Cortex of kidney (tissue), 1 donor: ENCODE measurements at places on chromosomes 12 and 14.

- DNase-seq = no peak
Measured at GRCh38 chr12:81573228-81573627, 185.9 kb downstream of the PPFIA2 start.

DNA sequence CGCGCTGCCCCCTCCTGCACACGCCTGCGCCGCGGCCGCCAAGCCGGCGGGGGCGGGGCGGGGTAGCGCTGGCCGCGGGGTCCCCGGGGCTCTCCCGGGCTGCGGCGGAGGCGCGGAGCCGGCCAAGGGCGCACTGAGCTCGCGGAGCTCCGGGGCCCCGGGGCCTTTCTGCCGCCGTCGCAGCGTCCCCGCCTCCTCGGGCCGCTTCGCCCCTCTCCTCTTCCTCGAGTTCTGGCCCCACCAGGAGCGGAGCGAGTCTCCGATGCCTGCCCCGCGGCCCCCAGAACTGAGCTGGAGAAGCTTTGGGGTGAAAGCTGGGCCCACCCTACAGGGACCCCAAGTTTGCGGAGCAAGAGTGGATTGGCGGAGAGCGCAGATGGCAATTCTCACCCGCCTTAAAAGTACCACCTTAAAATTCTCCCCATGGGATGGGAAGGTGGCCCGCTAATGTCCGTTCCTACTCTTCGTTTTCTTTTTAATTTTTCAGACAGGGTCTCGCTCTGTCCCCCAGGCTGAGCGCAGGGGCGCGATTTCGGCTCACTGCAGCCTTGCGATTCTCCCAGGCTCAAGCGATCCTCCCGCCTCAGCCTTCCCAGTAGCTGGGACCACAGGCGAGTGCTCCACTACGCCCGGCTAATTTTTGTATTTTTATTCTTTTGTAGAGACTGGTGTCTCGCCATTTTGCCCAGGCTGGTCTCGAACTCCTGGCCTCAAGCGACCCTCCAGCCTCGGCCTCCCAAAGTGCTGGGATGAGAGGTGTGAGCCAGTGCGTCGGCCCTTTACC lies 129.6 kb downstream of the NDUFA12 start:
- DNase-seq = no peak

GRCh38 chr14:21070083-21070609 lies at the start of gene ARHGEF40:
TSS of gene ARHGEF40 (plus strand) at chr14:21070304. CDS start at chr14:21070397, 93 bp downstream.
- no peak for DNase-seq

- DNase-seq = no peak
Measured at GRCh38 chr14:23299211-23299957, 3.3 kb downstream of the PPP1R3E start.

DNA sequence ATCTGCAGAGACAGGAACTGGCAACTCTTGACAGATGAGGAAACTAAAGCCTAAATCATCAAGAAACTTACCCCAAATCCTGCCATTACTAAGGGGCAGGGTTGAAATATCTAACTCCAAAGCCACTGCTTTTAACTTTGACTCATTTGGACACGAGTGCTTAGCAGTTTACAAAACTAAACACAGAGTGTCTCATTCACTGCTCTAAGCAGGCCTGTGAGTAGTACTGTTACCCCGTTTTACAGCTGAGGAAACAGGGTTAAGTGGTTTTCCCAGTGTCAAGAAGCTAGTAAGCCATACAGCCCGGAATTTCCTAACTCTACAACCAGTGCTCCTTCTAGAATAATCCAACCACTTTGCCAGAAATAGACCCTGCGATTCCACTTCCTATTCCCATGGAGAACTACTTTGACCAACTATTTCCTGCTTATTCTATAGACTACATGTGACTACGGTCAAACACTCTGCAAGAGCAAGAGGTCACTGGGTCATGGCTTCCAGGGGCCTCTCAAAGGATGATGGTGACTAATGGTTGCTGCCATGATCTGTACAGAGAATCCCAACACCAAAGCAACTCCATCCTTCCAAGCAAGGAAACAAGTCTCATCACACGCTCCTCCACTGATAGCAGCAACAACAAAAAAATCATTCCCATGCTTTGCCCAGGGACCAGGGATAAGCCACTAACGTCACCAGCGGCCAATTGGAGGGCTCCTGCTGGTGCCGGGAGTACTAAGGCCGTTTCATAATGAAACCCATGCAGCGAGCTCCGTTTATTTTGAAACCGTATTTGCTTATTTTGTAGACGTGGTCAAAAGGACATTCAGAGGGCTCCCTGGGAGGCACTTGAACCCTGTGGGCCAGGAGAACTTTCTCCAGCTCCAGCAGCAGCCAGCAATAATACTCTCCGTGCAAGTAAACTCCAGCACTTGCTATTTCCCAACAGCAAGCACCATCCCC lies 56.3 kb downstream of the NUAK1 start:
- DNase-seq = no peak

- no peak for DNase-seq
Measured at GRCh38 chr12:86613311-86613710, 357.1 kb upstream of the MGAT4C start.

DNA sequence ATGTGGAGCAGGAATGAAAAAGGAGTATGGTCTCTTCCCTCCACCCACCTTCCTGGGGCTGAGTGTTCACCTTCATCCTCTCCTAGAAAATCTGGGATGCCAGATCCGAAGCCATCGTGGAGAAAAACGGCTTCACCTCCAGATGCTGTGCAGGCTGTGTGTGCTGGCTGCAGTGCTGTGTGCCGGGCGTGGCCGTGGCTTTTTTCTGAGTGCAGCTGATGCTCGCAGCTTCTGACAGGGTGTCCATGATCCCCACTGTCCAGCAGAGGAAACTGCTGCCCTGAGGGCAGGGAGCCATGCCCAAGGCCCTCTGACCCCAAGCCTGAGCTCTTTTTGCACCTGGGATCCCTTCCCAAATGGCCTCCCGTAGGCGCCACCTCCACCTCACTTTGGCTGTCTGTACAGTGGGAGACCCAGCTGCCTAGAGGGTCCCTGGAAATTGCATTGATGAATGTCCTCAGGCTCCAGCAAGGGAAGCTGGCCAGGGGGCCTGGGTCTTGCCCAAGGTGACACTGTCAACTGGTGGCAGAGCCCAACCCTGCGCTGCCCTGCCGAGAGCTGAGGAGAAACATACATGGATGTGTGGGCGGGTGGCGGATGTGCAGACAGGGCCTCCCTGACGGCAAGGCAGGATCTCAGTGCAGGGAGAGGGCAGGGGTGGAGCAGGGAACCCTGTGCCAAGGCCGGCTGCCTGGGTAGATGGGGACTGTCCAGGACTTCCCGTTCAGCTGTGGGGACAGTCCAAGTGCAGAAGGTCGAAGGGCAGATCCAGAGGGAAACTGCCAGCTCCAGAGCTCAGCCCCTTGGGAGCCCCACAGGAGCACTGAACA lies 53.3 kb downstream of the BEGAIN start:
- DNase-seq = no peak

DNA sequence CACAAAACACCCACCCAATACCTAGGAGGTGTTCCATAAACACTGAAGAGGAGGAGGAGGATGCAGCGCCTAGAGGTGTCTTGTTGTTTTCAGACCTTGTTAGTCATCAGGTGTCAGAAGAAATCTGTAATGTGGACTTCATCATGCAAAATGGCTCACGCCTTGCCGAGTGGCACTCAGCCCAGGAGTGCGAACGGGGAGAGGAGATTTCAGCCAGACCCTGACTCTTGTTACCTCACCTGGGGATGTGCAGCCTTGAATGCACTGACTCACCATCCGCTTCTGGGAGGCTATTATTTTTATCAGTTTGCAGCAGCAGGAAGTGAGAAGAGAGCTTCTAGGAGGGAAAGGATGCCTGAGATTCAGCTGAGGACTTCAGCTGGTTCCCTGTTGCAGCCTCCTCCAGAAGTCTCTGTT lies 48.2 kb upstream of the PLXNC1 start:
- no peak for DNase-seq

- DNase-seq = no peak
Measured at GRCh38 chr12:6444031-6444430, 724 bp upstream of the CD27 start.

DNA sequence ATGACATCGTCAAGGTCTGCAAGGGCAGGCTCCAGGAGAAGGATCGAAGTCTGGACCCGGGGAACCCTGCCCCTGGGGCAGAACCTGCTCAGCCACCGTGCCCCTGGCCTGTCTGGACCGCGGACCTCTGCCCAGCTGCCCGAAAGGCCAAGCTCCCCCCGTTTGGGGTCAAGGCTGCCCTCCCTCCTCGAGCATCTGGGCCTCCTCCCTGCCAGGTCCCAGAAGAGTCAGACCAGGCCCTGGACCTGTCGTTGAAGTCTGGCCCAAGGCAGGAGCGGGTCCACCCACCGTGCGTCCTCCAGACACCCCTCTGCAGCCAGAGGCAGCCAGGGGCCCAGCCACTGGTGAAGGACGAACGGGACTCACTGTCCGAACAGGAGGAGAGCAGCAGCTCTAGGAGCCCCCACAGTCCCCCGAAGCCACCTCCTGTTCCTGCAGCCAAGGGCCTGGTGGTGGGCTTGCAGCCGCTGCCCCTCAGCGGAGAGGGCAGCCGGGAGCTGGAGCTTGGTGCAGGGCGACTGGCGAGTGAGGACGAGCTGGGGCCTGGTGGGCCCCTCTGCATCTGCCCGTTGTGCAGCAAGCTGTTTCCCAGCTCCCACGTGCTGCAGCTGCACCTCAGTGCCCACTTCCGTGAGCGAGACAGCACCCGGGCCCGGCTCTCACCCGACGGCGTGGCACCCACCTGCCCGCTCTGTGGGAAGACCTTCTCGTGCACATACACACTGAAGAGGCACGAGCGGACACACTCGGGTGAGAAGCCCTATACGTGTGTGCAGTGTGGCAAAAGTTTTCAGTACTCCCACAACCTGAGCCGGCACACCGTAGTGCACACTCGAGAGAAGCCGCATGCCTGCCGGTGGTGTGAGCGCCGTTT lies 856 bp downstream of the ZBTB42 start:
- no peak for DNase-seq

- no peak for DNase-seq
Measured at GRCh38 chr12:131203666-131204415, 250.1 kb downstream of the ADGRD1 start.

- no peak for DNase-seq
Measured at GRCh38 chr14:32224737-32225377, 21.8 kb upstream of the RNU6-8 start.

DNA sequence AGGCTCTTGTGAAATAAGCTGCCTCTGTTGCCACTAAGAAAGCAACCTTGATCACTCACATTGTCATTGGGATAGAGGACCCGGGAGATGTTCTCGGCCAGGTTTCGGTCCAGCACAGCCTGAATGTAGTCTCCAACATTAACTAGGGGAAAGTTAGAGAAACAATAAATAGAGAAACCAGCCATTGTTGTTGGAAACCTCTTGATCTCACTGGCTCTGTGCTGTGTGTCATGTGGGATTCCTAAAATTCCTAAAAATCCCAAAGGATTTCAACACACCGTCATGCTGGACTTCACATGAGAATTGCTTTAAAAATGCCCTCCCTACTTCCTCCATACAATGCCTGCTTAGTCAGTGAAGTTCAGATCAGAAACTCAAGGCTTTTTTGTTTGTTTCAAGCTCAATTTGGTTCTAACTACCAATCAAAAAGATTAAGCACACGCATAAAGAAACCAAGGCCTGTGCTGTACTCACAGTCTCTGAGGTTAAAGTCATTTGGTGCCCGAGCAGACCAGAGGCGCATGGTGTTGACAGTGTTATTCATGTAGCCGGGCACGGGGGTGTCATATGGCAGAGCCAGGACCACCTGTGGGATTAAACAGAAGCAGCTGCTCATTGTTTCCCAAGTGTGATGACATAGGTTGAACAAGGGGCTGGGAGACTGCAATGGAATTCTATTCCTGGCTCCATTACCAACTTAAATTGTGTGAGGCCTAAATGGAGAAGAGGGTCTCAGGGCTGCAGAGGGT lies 23.6 kb downstream of the PYGL start:
- DNase-seq = no peak

GRCh38 chr14:58659846-58660245 lies 22.1 kb downstream of the DACT1 start:
- no peak for DNase-seq

DNA sequence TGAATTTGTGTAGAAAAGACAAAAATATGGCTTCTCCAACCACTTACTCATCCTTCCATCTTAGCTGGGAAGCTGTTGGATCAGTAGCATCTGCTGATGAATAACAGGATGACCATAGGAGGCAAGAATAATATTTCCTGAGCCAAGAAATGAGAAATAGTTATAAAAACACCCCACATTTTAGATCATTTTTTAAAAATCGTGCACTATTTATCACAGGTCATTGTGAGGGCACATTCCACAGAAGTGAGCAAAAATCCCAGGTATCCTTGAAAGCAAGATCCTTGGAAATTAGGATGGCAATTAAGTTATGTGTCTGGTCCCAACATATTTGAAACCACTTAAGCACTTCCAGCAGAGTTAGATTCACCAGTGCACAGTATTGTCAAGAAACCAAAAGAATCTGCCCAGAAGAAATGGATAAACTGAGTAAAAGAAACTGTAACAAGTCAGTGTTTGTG lies 8.4 kb downstream of the FAR2 start:
- no peak for DNase-seq

DNA sequence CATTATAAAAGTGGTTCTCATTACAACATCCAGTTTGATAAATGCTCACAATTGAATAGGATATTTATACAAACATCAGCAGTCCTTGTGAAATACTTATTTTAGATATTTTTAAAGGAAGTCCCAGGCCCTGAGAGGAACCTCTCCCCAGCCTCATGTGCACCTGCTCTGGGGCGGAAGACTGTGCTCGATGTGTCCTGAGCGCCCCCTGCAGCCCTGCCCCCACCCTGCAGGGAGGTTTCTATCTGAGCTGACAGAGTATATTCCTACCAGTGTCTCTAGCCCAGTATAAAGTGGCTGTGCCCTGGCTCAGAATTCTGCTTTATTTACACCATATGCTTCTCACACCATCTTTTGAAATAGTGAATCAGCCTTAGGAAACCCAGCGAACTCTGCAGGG lies 1349.1 kb downstream of the TMEM121 start:
- no peak for DNase-seq
